ENCODE measurements at places on chromosomes 11 and 22. TPM values are rescaled to one million over a fixed set of nuclear protein-coding genes. Genes with fewer than 3 reads are reported as not detected.

The OR8A1 gene
- total RNA-seq = not detected

The SHISAL1 gene
- total RNA-seq = not detected

The EMID1 gene
- total RNA-seq = 0.21 TPM

The OR52A1 gene
- total RNA-seq = not detected

The ADAMTS15 gene
- not detected for total RNA-seq

The APOL4 gene
- total RNA-seq = not detected
